Fibroblast of skin of scalp (primary cell): ENCODE measurements at places on chromosomes 7 and 10.

GRCh38 chr7:24717694-24718320 is 39.5 kb downstream of the GSDME start:
- no peak for DNase-seq

DNA sequence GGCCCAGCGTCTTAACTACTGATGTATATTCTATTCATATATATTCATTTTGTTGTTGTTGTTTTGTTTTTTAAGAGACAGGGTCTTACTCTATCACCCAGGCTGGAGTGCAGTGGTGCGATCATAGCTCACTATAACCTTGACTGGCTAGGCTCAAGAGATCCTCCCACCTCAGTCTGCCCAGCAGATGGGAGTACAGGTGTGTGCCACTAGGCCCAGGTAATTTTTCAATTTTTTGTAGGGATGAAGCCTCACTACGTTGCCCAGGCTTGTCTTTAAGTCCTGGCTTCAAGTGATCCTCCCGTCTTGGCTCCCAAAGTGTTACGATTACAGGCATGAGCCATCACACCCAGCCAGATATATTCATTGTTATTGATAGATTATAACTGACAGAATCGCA is 12.9 kb upstream of the STN1 start:
- no peak for DNase-seq

DNA sequence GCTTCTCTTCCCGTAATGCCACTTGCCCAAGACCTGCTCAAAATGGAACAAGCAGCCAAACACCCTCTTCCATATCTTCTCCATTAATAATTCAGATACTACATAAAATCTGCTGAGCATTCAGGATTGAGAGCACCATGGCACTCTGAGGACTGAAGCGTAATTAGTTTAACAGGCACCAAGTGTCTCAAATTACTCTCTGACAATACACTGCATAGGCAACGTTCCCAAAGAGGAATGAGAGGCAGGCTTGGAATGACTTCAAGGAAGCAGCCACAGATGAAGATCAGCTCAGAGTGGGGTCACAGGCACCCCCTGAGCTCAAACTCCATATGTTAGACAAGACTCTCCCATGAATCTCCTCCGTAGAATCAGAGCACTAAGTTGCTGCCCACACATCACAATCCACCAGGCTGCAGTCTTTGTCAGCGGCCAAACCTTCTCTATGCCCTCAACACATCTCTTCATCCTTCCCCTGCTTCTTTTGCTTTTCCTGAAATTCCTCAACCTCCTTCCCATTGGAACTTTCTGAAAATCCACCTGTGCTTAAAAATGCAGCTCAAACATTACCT is 4.7 kb upstream of the ABLIM1 start:
- DNase-seq: no peak

DNA sequence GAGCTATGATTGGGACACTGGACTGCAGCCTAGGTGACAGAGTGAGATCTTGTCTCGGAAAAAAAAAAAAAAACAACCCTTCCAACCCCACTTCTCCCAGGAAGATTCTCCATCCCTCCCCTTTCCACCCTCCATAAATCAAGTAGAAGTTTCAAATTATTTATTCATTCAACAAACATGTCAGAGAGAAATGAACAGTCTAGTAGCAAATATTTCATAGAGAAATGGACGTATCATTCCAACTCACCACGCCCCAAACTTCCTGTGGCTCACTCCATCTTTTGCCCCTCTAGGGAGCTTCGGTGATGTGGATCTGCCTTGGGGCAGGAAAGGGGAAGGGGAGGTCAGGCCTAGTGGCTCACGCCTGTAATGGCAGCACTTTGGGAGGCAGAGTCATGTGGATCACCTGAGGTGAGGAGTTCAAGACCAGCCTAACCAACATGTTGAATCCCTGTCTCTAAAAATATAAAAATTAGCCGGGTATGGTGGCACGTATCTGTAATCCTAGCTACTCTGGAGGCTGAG is 638 bp upstream of the TRAPPC14 start:
- peak; percentile 39 for DNase-seq
